Small intestine (tissue), 16 donors: ENCODE measurements at places on chromosomes 13 and 19.
A peak's percentile ranks its signal among the peaks of the same experiment; 100 is the strongest.

- DNase-seq = no peak
Measured at GRCh38 chr13:74825152-74825937, 656.6 kb downstream of the TBC1D4 start.

DNA sequence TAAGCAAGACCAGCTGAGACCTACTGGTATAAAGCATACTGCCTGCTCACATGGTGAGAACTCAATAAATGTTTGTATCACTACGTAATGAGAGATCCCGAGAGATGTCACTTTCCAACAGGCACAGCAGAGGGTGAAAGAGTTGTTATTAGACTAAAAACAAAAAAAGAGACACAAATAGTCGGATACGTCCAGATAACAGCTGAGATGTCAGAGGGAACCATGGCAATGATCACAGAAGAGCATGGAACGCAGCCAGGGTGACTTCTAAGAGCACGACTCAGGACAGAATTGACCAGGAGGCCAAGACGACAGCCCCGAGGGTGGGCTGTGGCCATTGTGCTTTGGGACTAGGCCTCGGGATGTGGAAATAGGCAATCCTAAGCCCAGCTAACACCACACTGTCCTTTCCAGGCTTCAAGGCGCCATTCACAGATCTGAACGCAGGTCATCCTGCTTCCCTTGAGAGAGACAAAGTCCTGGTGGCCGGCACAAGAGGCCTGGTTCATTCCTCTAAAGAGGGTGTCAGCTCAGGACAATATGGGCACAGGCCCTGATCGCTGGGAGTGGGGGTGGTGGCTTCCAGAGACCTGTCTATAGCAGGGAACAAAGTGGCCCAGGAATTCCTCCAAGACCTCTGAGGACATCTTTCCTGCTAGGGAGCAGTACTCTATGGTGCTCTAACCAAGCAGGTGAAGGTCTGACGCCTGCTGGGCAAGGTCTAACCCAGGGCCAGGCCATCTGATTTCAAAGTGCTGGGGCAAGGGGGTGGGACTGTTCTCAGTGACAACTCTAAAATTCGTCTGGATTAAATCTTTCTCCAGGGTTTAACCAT lies 3.2 kb downstream of the SH3GL1 start:
- no peak for DNase-seq

- DNase-seq = no peak
Measured at GRCh38 chr13:94950303-94950702, 238.0 kb upstream of the SOX21 start.

GRCh38 chr19:47094557-47095475 lies 18.8 kb downstream of the ZC3H4 start:
- DNase-seq = peak; percentile 93

- DNase-seq = no peak
Measured at GRCh38 chr13:111468037-111468959, 147.9 kb downstream of the TEX29 start.

- DNase-seq = no peak
Measured at GRCh38 chr19:39533003-39533512, 406 bp upstream of the EID2B start.

DNA sequence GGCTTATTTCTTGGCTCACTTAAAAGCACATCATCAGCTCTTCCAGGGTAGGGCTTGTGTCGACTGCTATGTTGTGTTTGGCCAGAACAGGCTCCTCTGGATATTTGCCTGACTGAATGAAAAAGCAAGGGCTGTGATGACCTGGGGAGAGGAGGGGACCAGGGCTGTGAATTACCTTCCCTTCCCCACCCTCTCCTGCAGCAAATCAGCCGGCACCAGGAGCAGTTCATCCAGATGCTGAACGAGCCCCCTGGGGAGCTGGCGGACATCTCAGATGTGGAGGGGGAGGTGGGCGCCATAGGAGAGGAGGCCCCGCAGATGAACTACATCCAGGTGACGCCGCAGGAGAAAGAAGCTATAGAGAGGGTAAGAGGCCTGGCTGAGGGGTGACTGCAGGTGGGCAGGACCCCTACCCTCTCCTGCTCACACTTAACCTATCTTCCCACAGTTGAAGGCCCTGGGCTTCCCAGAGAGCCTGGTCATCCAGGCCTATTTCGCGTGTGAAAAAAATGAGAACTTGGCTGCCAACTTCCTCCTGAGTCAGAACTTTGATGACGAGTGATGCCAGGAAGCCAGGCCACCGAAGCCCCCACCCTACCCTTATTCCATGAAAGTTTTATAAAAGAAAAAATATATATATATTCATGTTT lies 4.4 kb downstream of the GADD45GIP1 start:
- no peak for DNase-seq

GRCh38 chr13:33355201-33355895 lies 69.8 kb upstream of the STARD13 start:
- DNase-seq = no peak

DNA sequence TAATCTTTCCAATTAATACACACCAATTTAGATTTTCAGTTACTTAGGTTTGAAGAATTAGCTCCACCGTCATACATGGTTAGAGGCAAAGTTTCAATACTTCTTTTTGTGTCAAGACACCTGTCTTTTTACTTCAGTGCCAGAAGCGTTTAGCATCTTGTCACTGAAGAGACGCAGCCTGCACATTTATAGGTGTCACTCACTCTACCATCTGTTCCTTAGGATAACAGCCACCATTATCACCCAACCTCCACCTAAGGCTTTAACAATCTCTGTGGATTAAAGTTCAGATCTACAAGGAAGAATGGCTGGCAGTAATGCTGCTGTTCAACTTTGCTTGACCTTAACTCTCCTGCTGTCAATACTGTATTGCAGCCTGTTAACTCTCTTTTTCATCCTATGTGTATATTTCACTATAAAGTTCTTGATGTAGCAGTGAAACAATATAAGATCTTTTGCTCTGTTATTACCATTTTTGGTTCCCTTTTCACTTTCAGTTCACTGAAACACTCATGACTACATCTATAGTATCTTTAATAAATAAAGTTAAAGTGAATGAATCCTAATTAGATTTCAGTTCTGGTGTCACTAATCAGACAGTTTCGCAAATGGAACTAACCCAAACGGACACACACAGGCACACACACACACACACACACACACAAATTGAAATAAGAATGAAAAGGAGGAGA lies 435.6 kb downstream of the PCDH9 start:
- DNase-seq = peak; percentile 1

DNA sequence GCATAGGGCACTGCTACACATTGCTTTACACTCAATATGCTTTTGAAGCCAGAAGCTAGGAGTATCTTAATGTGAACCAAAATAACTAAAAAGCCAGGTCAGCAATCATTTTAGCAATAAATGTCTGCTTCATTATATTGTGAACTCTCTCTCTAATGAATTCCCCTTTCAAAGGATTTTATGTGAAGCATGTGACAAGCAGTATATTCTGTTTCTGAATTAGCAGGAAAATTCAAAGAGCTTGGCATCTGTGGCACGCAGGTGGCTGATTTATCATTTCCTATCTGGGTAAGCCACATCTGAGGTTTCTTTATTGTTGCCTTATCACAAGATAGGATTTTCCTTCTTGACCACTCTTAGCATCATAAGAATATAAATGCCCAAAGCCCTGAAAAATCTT lies 56.8 kb upstream of the KLF12 start:
- DNase-seq = no peak

DNA sequence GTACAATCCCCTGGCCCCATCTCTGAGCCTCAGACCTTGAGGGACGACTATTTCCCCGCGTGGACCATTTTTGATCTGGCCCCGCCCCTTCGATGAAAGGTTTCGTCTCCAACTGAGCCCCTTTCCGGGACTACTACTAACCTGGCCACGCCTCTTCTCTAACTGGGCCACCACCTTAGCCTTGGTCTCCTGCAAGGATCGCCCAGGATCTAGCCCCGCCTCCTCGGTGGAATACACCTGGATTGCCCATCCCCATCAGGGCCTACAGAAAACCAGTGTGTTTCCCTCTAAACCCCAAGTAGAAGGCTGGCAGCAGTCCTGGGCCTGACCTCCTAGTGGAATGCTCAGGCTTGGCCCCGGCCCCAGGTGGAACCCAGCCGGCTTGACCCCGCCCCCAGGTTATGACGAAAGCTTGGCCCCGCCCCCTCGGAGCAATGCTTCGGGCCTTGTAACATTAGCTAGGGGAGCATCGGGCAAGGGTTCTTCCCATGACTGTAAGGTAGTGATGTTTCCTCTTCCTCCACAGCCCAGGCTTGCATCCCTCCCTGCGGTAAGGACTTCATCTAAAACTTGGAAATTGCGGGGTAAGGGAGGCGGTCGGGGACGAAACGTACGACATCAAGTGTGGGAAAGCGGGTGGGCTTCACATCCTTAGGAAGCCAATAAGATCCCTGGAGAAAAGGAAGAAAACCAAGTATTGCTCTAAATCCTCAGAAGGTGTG lies 9.1 kb downstream of the SPACA6 start:
- peak; percentile 25 for DNase-seq

DNA sequence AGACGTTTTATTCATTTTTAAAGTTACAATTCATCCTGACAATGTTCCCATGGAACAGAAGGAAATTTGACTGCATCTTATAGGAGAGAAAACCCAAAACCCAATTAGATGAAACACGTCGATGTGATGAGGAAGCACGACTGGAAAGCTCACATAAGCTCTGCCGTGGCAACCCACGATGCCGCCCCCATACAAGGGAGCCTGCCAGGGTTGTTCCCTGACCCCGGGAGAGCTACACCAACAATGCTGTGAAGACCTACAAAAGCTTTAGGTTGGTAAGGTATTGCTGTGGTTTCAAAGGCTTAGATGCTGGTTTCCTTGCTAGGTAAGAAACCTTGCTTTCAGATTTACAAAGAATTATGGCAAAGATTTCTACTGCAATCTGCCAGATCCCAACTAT lies 393.1 kb downstream of the KLF12 start:
- no peak for DNase-seq

DNA sequence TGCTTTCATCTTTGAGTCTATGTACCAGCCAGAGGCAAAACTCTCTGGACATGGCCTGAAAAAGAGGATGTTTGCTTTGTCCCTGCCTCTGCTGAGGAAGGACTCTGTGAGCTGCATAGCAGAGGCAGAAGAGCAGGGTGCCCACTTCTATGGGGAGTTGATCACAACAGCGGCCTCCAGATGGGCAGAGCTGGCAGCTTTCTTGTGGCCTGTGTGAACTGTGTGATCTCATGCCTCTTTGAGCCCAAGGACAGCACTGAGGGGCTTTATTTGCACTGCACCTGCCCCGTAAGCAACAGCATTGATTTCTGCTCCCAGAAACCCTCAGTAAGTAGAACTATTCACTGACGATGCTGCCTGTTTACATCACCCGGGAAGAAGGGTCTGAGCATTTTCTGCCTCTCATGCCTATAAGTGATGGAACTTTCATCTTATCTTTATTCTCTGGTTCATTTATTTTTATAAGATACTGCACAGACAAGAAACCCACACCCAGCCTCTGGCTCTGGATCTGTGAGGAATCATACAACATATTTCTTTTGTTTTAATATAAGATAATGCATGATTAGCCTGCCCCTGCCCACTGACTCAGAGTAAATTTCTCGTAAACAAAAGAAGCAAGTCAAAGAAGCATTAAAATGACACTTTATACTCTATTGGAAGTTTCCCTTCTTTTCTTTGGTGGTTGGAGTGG lies 244.2 kb upstream of the SOX21 start:
- DNase-seq = no peak

DNA sequence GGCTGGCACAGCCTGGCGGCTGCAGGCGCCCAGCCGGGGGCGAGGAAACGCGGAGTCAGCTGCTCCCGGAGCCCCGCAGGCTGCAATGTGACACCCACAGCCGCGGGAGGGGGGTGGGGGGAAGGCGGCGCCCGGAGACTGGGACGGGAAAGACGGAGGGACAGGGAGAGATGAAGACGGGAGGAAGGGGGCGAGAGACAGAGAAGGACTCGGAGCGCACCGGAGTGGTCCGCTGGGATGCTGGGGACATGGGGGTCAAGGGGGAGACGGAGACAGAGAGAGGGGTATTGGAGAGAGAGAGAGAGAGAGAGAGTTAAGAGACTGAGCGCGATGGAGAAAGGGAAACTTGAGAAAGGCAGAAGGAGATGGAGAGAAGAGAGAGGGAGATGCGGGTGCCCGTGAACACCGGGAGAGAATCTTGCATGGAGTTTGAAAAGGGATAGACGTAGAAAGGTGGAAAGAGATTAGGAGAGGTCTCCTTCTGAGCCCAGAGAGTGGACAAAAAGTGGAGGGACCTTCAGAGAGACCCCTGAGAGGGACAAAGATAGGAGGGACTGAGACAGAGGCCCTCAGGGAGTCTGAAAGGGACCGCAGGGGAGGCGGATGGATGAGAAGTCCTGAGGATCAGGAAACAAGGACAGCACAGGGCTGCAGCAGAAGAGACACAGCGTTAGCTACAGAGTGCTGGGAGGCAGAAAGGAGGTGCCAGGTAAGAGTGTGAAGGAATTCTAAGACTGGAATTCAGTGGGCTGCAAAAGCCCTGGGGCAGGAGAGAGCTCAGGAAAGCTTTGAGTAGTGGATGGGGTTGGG lies 1.0 kb downstream of the SCN1B start:
- DNase-seq = no peak

GRCh38 chr19:52943884-52944643 lies 18.6 kb downstream of the ZNF816 start:
- no peak for DNase-seq

- no peak for DNase-seq
Measured at GRCh38 chr13:44865722-44866410, 123.4 kb downstream of the NUFIP1 start.
